IPS DF 19.7 (cell line): ENCODE measurements at places on chromosomes 7 and 10.

GRCh38 chr10:63365976-63366765 lies 99.6 kb downstream of the JMJD1C start:
- no peak for DNase-seq

DNA sequence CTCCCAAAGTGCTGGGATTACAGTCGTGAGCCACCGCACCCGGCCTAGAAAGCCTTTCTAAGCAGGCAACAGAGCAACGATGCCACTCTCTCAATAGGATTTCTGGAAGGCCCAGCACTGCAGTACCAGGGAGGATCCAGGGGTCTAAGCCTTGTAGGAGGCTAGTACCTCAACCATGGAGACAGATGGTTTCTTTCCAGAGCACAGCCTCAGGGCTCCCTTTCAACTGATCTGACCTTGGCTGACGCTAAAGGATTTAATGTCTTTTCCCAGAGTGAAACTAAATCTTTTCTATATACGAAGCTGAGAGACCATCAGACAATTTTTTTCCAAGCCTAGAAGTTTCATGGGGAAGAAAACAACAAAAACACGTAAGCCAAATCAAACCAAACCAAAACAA lies 78.0 kb downstream of the WDR11 start:
- no peak for DNase-seq

GRCh38 chr7:70446448-70447143 lies 685.3 kb upstream of the GALNT17 start:
- no peak for DNase-seq

DNA sequence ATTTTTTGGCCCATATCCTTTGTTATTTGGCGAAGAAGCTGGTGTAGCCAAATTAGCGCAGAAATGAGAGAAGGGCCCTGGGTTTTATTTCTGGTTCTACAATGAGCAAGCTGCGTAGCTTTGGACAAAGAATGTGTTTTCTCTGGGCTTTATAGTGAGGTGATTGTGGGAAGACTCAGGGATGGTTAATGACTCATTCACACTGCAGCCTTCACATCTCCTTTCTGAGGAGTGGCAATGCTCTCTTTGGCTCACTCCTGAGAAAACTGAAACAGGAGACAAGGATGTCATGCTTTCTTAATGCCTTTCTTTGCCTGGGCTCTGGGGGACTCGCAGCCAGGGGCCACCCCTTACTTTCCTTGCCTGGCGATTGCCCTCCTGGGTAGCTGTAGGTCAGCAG lies 271.0 kb upstream of the PODXL start:
- DNase-seq = no peak

GRCh38 chr10:71338728-71339495 lies 19.9 kb downstream of the SLC29A3 start:
- no peak for DNase-seq

- no peak for DNase-seq
Measured at GRCh38 chr7:48176356-48176893, 5.2 kb downstream of the ABCA13 start.
